ENCODE measurements at places on chromosomes 1 and 21. TPM values are rescaled to one million over a fixed set of nuclear protein-coding genes. Genes with fewer than 3 reads are reported as not detected.
A peak's percentile ranks its signal among the peaks of the same experiment; 100 is the strongest.

DNA sequence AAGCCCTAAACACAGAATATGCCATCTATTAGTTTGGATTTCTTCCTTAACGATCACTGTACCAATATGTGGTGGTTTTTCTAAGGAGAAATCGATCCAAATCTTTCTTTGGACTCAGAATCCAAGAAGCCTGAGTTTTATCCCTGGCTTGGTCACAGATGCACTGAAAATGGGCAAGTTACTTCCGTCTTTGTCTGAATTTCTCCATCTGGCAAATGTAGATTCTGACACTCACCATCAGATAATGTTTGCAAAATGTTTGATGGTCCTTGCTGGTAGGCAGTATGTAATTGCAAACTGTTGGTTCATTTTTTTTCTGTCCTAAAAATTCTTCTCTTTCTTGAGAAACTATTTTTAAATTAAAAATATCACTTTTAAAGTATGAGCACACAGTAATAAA lies 115.0 kb downstream of the TSEN15 start:
- no peak for DNase-seq

GRCh38 chr1:244162786-244163530 lies 111.9 kb downstream of the ZBTB18 start:
- DNase-seq: no peak

DNA sequence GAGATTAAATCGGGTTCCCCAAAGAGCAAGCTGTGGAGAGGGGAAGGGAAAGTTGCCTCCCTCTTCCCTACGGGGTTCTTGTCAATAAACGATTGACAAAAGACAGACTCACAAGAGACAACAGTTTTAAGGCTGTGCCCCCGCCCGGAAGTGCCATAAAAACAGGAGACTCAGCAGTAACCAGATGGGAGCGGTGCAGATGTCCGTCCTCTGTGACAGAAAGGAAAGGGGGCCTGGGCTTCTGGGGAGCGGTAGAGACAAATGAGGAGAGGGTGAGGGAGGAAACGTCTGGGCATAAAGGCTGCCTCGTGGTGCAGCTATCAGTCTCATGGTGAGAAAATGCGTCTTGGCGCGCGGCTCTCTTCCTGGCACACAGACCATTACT lies 5.9 kb downstream of the TP73 start:
- DNase-seq: no peak

DNA sequence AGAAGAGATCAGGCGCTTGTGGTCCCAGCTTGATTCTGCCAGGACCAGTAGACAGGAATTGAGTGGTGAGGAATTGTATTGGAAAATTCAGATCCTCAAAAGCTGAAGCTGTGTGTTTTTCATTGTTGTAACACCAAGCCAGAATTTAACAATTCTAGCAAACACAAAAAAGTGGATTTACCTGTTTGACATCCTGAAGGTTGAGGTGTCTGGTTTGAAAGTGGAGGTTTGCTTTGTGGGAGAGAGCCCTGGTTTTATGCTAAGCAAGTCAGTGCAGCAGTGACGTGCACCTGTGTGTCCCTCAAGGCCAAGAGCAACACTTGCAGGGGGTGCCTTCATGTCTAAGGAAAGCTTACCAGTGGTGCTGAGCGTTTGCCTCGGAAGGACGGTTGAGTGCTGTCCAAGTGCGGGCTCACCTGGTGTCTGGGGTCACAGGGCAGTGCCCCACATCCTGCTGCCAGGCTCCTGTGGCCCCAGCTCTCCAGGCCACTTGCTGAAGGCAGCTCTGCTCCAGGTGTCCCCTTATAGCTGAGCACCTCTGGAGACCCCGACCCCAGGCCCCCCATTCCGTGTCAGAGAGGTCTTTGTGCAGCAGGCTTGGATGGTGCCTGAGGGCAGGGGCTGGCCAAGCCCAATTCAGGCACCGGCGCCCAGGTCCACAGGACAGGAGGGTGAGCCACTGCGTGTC lies 27.7 kb downstream of the PCNT start:
- DNase-seq: no peak

- DNase-seq: no peak
Measured at GRCh38 chr1:17594026-17594425, 54.5 kb downstream of the ARHGEF10L start.

DNA sequence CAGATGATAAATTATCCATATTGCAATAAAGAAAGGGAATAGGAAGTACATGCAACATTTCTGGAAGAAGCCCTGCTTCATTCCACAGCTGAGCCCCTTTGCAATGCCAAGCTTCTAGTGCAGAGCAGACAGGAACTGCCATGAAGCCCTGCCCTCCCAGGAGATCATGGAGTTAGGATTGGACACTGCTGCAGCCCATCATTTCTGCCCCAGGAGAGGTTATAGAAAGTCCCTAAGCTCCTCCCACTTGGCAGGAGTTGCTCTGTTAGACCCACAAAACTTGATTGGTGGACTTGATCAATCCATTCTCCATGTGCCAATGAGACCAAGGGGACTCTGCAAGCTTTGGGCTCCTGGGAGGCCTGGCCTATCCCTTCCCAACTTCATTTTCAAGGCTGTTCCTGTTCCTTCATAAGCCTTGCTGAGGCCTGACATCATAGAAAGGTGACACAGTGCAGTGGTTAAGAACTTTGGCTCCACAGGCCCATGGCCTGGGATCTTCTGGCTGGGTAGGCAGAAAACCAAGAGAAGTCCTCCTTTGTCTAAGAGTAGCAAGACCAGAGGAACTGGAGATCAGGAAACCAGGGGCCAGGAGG lies 1.3 kb upstream of the LAPTM5 start:
- no peak for DNase-seq

DNA sequence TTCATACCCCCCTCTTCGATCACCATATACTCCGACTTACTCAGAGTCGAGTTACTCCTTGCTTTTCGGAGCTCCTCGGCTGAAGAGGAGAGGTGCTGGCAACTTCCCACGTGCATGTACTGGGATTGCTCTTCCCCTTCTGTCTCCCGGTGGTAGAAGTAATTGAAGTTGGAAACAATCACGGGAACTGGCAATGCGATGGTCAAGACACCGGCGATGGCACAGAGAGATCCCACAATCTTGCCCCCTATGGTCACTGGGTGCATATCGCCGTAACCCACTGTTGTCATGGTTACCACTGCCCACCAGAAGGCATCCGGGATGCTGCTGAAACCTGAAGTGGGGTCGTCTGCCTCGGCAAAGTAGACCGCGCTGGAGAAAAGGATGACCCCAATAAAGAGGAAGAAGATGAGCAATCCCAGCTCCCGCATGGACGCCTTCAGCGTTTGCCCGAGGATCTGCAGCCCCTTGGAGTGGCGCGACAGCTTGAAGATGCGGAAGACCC lies 1.5 kb downstream of the KCNA3 start:
- no peak for DNase-seq

DNA sequence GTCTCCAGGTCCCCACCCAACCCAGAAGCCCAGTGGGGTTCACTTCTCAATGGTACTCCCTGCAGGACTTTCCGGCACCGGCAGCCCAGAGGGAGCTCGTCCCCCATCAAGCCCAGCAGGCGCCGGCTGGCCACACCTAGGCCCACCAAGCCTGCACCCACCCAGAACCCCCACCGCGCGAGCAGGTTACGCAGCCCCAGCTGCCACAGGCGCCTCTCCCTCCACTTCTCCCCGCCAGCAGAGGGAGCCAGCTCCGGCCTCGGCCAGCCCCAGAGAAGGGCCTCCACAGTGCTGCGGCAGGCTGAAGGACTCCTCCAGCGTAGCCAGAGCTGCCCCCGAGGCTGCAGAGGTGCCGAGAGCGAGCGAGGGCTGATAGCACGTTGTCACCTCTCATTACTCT lies 722.3 kb downstream of the PLA2G4A start:
- no peak for DNase-seq

- DNase-seq: no peak
Measured at GRCh38 chr1:31027693-31028526, 37.6 kb downstream of the PUM1 start.

- DNase-seq: no peak
Measured at GRCh38 chr1:70156529-70157120, 48.8 kb downstream of the LRRC40 start.

DNA sequence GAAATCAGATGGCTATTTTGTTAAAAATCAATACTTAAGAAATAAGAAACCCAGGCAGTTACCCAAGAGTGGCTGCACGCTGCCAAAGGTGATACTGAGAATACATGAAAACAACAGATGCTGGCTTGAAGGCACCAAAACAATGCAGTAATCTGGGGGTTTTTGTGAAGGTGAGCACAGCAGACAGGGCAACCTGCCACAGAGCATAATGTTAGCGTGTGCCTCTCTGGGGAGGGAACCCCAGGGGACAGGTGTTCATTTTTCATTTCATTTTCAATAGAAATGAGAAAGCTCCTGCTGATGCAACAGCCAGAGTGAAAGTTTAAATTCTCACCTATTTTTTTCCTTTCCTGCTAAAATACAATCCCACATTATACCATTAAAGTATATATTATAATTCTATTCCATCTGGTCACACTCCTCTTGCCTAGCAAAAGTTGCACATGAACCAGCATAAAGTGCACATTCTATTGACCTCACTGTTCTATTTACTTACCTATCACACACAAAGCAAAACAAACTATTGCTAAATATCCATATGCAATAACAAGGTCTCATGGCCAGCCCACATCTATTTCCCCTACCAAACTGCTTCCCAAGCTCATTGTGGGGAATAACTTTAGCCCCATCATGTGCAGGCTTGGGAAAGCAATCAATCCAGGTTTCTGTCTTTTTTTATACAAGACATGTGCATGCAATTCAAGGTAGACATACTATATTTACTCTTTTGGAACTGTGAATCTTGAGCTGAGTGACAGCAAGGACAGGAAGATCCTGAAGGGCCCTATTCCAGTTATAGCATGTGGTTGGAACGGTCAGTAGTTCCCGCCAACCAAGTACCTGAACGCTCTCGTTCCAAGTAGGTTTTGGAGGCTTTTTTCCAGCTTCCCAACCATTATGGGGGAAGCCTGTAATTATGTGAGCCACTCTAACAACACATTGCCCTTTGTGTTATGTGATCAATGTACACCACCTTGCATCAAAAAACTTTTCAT lies 173.6 kb downstream of the RERE start:
- DNase-seq: no peak

GRCh38 chr1:75134647-75135572 lies 722 bp downstream of the LHX8 start:
- peak; percentile 30 for DNase-seq

GRCh38 chr1:17419626-17420328 lies 19.7 kb downstream of the RCC2 start:
- peak; percentile 29 for DNase-seq

- DNase-seq: no peak
Measured at GRCh38 chr1:231929311-231929710, 302.7 kb downstream of the DISC1 start.

- no peak for DNase-seq
Measured at GRCh38 chr1:79568411-79568810, 561.9 kb upstream of the ADGRL4 start.

GPR3 gene
- polyA plus RNA-seq: 0.27 TPM

TSTD1 gene
- polyA plus RNA-seq: 60.9 TPM

SFN gene
- polyA plus RNA-seq: 6.9 TPM

ZFYVE9 gene
- 14.5 TPM for polyA plus RNA-seq

MROH9 gene
- not detected for polyA plus RNA-seq

ATG4C gene
- 10.1 TPM for polyA plus RNA-seq

ARHGEF2 gene
- 51.2 TPM for polyA plus RNA-seq

All from large intestine (tissue), 12 donors.